ENCODE measurements at places on chromosomes 4 and X. TPM values are rescaled to one million over a fixed set of nuclear protein-coding genes. Genes with fewer than 3 reads are reported as not detected.

- H3K36me3 ChIP-seq, result no peaks in the 10 kb centered on the region
- H3K4me3 ChIP-seq, result no peak overlapping the region
- no peak overlapping the region for H3K27ac ChIP-seq
- H3K27me3 ChIP-seq, result no peaks in the 10 kb centered on the region
- DNase-seq, result no peak
Measured at GRCh38 chr4:138494931-138495330, 252.8 kb upstream of the SLC7A11 start.

DNA sequence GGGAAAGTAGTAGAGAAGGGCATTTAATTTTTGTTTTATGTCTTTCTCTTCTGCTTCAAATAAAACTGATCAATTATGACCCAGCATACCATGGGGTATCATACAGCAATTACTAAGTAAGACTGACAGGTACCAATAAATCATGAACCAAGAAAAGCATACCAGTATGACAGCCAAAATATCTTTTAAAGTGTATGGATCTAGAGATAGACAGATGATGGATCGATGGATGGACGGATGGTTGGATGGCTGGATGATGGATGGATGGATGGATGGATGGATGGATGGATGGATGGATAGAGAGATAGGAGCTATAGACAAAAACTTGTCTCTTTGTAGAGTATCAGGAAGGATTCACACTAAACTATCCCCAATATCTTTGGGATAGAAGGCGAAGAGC, 1.4 kb downstream of the DDX60L start:
- H3K27me3 ChIP-seq, result no peaks in the 10 kb centered on the region
- peaks cover 25% of the 10 kb centered on the region for H3K4me1 ChIP-seq
- H3K27ac ChIP-seq, result no peak overlapping the region
- peaks cover 6% of the 10 kb centered on the region for H3K36me3 ChIP-seq
- peak overlapping the region; percentile 22 for H3K4me3 ChIP-seq

DNA sequence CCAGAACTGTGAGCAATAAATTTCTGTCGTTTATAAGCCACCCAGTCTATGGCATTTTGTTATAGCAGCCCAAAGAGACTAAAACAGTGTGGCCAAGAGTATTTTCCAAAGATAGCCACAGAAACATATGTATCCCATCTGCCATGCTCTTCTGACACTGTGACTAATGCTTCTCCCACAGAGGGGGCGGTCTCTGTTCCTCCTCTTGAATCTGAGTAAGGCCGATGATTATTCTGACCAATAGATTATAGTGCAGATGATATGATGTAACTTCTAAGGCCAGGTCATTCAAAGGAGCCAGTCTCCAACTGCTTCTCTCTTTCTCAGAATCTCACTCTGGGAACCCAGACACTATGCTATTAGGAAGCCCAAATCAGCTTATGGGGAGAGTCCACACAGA, 570.7 kb downstream of the BCOR start:
- no peaks in the 10 kb centered on the region for H3K4me1 ChIP-seq
- no peak overlapping the region for H3K27ac ChIP-seq

- H3K4me3 ChIP-seq, result no peak overlapping the region
- no peaks in the 10 kb centered on the region for H3K36me3 ChIP-seq
- no peaks in the 10 kb centered on the region for H3K27me3 ChIP-seq
- no peaks in the 10 kb centered on the region for H3K4me1 ChIP-seq
- no peak for DNase-seq
- H3K27ac ChIP-seq, result no peak overlapping the region
Measured at GRCh38 chrX:44352758-44353157, 9.3 kb upstream of the EFHC2 start.

- no peaks in the 10 kb centered on the region for H3K4me1 ChIP-seq
- H3K36me3 ChIP-seq, result no peaks in the 10 kb centered on the region
- no peak overlapping the region for H3K4me3 ChIP-seq
- H3K27me3 ChIP-seq, result no peaks in the 10 kb centered on the region
- DNase-seq, result no peak
- no peak overlapping the region for H3K27ac ChIP-seq
Measured at GRCh38 chrX:18002791-18003190, 141.7 kb upstream of the RAI2 start.

DNA sequence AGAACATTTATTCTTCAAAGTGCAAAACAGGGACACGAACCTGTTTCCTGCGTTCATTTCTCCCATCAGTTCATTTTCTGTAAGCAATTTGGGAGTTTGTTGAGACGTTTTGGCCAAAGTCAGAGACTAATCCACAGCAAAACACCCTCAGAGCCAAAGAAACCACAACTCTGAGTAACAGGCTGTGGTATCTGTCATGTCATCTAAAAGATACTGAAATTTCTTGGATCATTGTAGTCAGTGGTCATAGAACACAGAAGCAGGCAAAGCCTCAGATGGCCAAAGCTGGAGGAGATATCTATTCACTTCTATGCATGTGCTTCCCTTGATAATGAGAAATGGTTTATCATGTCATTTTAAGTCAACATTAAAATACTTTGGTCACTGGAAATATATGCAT, 485.6 kb upstream of the GALNT7 start:
- no peak overlapping the region for H3K27ac ChIP-seq
- DNase-seq, result no peak
- H3K36me3 ChIP-seq, result no peaks in the 10 kb centered on the region
- no peak overlapping the region for H3K4me3 ChIP-seq

DNA sequence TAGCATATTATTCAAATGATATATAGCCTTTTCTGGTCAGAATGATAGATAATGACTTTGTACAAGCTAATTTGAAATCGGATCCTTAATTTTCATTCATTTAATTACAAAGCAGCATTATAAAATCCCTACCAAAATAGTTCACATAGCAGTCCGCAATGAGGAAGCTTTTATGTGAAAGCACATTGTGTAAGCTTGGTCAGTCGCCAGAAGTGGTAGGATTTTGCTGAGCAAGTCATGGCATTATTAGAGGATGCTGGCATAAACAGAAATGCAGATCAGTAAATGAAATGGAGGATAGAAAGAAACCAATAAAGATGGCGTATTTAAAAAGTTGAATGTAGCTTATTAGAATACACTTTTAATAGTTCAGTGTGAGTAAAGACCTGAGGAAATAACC, 93.2 kb upstream of the DIAPH2 start:
- DNase-seq, result no peak
- H3K27me3 ChIP-seq, result no peaks in the 10 kb centered on the region
- no peak overlapping the region for H3K4me3 ChIP-seq
- H3K4me1 ChIP-seq, result no peaks in the 10 kb centered on the region

GRCh38 chr4:99966692-99967091, 16.6 kb upstream of the H2AZ1 start:
- DNase-seq, result no peak
- no peaks in the 10 kb centered on the region for H3K27me3 ChIP-seq
- H3K36me3 ChIP-seq, result no peaks in the 10 kb centered on the region
- H3K4me1 ChIP-seq, result no peaks in the 10 kb centered on the region
- H3K4me3 ChIP-seq, result no peak overlapping the region
- no peak overlapping the region for H3K27ac ChIP-seq

GRCh38 chr4:15832523-15833451, 54.7 kb downstream of the CD38 start:
- H3K27me3 ChIP-seq, result no peaks in the 10 kb centered on the region
- H3K4me1 ChIP-seq, result no peaks in the 10 kb centered on the region
- no peak overlapping the region for H3K27ac ChIP-seq
- no peak for DNase-seq
- H3K4me3 ChIP-seq, result no peak overlapping the region
- peaks cover 5% of the 10 kb centered on the region for H3K36me3 ChIP-seq

DNA sequence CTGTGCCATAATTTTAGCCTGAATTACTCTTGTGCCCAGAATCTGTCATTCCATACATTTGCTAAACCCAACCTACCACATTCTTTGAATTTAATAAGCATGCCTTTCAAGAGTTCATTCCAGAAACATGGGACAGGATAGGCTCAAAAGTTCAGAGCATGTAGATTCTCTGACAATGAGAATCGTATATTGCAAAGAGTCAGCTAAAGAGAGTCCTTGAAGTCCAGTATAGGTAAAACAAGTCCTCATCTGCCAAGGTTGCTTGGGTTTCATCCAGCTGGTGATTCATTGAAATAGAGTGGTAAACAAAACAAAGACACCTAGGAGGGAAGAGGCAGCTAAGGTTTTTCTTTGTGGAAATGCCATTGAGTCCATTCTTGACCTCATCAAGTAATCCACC, 249.3 kb upstream of the DIPK2B start:
- no peak overlapping the region for H3K27ac ChIP-seq
- no peak for DNase-seq
- H3K36me3 ChIP-seq, result no peaks in the 10 kb centered on the region

- no peaks in the 10 kb centered on the region for H3K27me3 ChIP-seq
- DNase-seq, result no peak
- H3K4me3 ChIP-seq, result no peak overlapping the region
- H3K27ac ChIP-seq, result no peak overlapping the region
- no peaks in the 10 kb centered on the region for H3K36me3 ChIP-seq
Measured at GRCh38 chr4:162912482-162912881, 254.2 kb downstream of the NAF1 start.

DNA sequence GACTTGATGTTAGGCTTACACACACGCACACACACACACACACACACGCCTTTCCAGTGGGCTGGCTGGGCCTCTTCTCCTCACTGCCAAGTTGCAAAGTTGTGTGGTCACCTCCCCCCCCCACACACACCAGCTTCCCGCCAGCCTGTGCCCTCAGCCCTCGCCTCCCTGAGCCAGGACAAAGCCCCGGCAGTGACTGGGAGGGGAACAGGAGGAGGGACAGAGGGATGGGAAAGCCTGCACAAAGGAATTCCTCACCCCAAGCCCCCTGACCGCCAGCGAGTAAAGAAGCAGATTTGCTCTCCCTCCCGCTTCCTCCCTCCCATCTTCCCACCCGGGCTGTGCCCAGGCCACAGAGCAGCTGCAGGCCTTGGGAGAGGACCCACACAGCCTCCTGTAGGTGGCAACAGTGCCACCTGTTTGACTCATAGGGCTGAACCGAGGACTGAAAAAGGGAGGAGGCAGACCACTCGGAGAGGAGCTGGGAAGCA, at the start of gene GDPD2:
TSS of gene GDPD2 (plus strand) at position 464 of the 491 bp plus-strand sequence. CDS start 1,671 bp downstream, outside the sequence.
- H3K27me3 ChIP-seq, result no peaks in the 10 kb centered on the region
- no peak for DNase-seq
- H3K36me3 ChIP-seq, result no peaks in the 10 kb centered on the region
- H3K4me1 ChIP-seq, result no peaks in the 10 kb centered on the region

DNA sequence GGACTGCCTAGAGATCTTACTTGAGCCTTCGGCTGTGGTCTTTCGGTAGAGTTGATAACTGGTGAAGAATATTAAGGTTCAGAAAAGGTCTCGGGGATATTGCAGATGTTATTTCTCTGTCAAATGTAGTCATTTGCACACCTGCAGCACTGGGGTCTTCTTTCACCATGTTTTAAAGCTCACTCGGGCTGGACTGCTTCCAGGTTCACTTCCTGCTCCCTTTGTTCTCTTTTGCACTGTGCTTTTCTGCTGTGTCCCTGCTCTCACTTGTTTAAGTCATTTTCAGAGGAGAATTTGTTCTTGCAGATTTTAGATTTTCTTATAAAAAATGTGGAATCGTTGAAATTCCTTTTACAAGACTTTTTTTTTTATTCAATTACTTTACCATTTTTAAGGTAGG, 68.5 kb downstream of the BMPR1B start:
- H3K27ac ChIP-seq, result no peak overlapping the region
- H3K4me3 ChIP-seq, result no peak overlapping the region
- H3K4me1 ChIP-seq, result no peaks in the 10 kb centered on the region
- H3K36me3 ChIP-seq, result no peaks in the 10 kb centered on the region

- no peak for DNase-seq
- no peaks in the 10 kb centered on the region for H3K4me1 ChIP-seq
- no peak overlapping the region for H3K27ac ChIP-seq
- no peaks in the 10 kb centered on the region for H3K27me3 ChIP-seq
Measured at GRCh38 chrX:12917753-12918152, 11.3 kb downstream of the TLR8 start.

- no peaks in the 10 kb centered on the region for H3K36me3 ChIP-seq
- no peak overlapping the region for H3K4me3 ChIP-seq
- no peaks in the 10 kb centered on the region for H3K4me1 ChIP-seq
Measured at GRCh38 chr4:97370568-97370967, 772.7 kb downstream of the STPG2 start.

DNA sequence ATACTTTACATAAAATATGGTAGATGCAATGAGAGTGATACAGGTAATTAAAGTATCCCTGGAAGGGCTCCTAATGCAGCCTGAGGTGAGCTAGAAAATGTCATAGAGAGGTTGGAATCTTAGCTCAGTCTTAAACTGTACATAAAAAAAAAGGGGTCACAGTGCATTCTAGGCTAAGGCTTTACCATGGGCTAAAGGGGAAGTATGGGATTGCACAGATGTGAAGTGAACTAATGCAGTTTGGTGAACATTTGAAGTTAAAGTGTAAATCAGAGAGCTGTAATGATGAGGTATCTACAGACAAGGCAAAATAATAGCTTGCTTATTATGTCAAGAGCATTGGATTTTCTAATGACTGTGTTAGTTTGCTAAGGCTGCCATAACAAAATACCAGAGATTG, 405.9 kb downstream of the ADGRL3 start:
- H3K36me3 ChIP-seq, result no peaks in the 10 kb centered on the region
- no peak for DNase-seq
- no peak overlapping the region for H3K4me3 ChIP-seq
- H3K27me3 ChIP-seq, result no peaks in the 10 kb centered on the region

DNA sequence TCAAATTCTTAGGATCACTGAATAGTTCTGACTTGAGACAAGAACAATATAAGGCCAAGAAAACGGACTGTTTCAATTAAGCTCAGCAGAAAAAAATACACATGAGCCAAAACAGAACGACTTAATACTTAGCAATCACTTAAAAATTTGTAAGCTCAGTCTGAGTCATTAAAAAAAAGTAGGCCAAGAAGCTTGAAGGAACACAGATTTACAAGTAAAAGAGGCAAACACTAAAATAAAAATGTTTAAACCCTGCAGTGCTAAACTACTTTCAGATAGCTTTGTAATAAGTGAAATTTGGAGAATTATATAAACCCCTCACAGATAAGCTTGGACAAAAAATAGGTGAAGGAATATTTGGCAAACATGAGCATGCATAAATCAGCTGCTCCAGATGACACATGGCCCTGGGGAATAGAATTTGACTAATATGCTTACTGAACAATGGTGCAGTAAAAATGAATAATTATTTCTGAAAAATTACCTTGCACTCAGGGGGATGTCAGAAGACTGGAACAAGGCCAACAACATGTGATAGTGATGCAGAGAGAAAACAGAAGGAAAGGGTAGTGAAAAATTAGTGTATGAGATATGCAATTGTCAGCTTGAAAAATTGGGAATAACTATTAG, 49.6 kb downstream of the LNX1 start:
- DNase-seq, result no peak
- H3K4me3 ChIP-seq, result no peak overlapping the region
- no peak overlapping the region for H3K27ac ChIP-seq
- H3K27me3 ChIP-seq, result no peaks in the 10 kb centered on the region

- H3K27me3 ChIP-seq, result no peaks in the 10 kb centered on the region
- no peaks in the 10 kb centered on the region for H3K36me3 ChIP-seq
- no peak overlapping the region for H3K4me3 ChIP-seq
- no peak overlapping the region for H3K27ac ChIP-seq
- no peaks in the 10 kb centered on the region for H3K4me1 ChIP-seq
- DNase-seq, result no peak
Measured at GRCh38 chr4:86033171-86033570, 326.7 kb downstream of the MAPK10 start.

Gene SFRP2
- total RNA-seq, result not detected

Gene SEL1L3
- 50.1 TPM for total RNA-seq

Gene MCUB
- total RNA-seq, result 177 TPM

Gene SCML1
- total RNA-seq, result 28.5 TPM

Gene TCEAL3
- total RNA-seq, result 0.79 TPM

Gene F8A2
- total RNA-seq, result not detected

All from naive thymus-derived CD4-positive, alpha-beta T cell (primary cell).